ENCODE measurements at places on chromosomes 2 and 18.

DNA sequence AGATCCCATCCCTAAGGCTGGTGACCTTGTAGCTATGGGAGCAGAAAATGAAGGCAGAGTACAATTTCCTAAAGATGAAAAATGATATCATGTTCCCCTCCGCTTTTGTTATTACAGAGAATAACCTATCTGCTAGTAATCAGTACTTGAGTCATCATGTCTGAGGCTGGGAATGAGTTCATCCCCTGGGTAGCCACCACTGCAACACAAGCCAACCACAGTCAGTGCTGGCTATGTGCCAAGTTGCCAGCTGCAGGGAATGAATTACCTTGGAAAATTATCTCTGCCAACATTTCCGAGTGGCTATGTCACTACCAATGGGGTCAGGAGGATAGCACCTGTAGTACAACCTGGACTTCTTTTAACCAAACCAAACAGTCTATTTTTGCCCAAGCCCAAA is 1094.7 kb upstream of the DDX18 start:
- no peak for DNase-seq

- DNase-seq: no peak
Observed at GRCh38 chr18:48902856-48903601, 47.7 kb downstream of the SMAD7 start.

DNA sequence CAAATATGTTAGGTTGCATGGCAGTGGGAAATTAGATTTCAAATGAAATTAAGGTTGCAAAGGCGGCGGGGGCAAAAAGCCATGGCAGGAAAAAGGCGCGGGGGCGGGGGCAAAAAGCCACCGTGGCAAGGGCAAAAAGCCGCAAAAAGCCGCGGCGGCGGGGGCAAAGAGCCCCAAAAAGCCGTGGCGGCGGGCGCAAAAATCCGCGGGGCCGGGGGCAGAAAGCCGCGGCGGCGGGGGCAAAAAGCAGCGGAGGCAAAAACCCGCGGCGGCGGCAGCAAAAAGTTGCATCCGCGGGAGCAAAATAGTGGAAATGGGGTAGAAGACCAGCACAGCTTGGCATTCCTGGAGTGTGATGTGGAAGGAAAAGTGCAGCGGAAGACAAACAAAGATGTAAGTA is 417.1 kb downstream of the ANKRD30B start:
- DNase-seq: no peak

GRCh38 chr18:51123481-51123880 is 74.0 kb downstream of the MEX3C start:
- no peak for DNase-seq

DNA sequence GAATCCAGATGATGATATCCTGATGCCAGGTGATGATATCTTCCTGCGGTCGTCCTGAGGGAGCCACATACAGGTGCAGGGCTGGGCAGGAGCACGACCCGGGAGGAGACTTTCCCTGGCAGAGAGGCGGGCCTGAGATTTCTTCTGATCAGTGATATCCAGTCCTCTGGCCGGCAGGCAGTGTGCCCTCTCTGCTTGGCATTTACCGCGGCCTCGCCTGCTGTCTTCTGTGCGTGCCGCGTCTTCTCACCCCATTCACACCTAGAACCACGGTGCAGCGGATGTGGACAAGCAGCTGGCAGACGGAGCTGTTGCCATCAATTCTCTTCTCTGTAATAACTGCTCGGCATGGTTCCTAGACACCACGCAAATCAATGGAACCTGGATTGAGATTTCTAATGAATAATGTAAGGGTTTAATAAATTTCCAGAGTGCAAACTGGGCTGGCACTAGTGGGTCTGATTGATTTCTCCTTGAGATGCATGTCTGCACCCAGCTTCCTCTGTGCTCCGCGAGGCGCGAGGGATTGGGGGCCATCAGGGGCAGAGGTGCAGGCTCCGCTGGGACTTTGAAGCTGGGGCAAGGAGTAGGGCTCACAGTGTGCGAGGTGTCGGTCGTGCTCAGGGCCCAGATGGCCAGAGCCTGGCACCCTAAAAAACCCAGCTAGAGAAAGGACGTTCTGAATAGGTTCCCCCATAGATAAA is 208.9 kb upstream of the HDAC4 start:
- no peak for DNase-seq

GRCh38 chr2:85804583-85804982 is 50.8 kb downstream of the ATOH8 start:
- no peak for DNase-seq

- DNase-seq: peak; percentile 45
Observed at GRCh38 chr2:168643979-168644378, 158.5 kb upstream of the NOSTRIN start.

DNA sequence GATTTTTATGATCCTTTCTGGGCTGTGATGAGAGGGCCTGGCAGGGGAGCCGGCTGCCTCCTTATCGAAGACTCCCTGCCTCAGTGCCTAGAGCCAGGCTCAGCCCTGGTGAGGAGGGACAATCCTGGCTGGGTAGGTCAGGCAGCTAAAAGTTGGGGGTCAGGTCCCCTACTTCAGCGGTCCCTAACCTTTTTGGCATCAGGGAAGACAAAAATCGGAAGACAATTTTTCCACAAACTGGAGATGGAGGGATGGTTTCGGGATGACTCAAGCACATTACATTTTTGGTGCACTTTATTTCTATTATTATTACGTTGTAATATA is 53.1 kb downstream of the HS1BP3 start:
- no peak for DNase-seq
